Ascending aorta (tissue), 2 donors: ENCODE measurements at places on chromosomes 3 and 15.
A peak's percentile ranks its signal among the peaks of the same experiment; 100 is the strongest.

DNA sequence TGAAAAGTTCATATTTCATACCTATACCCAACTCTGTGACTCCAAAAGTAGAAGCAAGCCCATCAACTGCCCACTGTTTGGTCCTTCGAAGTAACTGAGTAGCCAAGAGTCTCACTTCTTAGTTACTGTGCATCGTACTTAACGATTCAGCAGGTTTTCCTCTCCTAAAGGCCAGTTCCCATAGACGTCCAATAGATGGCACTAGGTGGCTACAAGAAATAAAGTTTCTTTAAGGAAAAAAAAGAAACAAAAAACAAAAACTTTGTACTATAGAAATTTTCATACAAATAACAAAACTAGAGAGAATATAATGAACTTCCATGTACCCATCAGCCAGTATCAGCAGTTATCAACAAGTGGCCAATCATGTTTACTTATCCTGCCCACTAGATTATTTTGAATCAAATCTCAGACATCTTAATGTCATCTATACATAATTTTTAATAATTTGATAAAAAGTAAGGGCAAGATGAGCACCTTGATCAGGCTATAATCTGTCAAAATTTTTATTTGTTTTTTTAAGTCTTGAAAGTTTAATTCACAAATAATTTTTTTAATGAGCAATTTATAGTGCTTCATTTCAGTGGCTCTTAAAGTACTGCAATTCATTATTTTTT is 63.8 kb upstream of the ACP3 start:
- no peak for DNase-seq

DNA sequence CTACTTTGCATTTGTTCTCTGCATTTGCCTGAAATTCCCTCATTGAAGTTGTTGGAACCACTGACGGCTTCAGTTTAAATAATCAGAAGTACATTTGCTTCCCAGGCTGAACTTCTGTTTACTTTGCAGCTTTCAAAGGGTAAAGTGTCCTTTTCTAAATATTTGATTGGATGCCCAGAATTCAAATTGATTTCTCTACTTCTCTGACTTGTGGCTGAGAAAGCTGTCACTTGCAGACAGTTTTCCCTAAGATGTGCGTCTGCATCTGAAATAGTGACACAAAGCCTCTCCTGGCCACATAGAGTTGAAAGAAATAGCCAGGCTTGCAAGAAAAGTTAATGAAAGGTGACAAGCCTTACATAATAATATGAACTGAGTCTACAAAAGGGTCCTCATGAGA is 299.6 kb downstream of the THSD4 start:
- DNase-seq, result no peak

DNA sequence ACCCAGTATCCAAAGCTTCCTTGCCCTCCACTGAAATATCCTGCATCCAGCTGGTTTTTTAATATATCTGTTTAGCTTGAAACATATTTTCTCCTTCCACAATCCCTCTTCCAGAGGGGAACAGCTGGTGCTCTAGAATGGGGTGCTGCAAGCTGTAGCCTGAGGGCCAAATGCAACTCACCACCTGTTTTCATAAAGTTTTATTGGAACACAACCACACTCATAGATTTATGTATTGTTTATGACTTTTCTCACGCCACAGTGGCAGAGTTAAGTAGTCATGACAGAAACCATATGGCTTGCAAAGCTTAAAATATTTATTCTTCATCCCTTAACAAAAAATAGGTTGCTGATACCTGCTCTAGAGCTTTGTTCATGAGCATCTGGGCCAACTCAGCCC is 298.7 kb downstream of the CLSTN2 start:
- DNase-seq, result no peak

- DNase-seq, result no peak
Observed at GRCh38 chr3:100396967-100397366, 3.9 kb downstream of the TOMM70 start.

GRCh38 chr3:156174229-156174847 is 54.0 kb downstream of the KCNAB1 start:
- no peak for DNase-seq

GRCh38 chr3:129560911-129561594 is 18.1 kb downstream of the H1-8 start:
- DNase-seq, result peak; percentile 93

DNA sequence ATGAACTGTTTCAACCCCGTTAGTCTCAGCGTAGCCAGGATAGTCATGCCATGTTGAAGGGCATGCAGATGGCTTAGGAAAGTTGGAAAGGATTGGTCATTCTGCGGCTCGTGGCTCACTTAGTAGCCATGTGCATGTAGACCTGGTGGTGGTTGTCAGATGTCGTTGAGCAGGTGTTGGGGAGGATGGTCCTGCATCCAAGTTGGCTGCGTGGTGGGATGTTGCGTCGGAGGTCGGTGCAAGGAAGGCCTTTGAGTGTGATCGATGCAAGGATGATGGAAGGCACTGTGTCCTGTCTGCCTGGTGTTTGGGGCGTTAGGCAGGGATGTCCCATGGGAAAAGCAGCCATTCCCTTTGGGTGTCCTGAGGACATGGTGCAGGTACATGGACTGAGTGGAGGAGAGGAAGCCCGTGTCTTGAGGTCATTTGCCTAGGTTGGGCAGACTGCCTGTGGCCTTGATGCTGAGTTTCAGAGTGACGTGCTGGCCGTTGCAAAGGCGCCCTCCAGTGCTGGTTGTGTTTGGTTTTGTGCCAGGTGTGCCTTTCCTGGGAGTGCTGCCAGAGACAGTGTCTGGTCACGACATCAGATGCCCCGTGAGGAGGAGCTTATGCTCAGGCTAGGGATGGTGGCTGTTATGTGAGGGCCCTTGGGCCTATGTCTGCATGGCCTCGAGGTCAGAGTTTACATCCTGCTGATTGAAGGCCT is 103.4 kb downstream of the SNRPN start:
- peak; percentile 41 for DNase-seq

DNA sequence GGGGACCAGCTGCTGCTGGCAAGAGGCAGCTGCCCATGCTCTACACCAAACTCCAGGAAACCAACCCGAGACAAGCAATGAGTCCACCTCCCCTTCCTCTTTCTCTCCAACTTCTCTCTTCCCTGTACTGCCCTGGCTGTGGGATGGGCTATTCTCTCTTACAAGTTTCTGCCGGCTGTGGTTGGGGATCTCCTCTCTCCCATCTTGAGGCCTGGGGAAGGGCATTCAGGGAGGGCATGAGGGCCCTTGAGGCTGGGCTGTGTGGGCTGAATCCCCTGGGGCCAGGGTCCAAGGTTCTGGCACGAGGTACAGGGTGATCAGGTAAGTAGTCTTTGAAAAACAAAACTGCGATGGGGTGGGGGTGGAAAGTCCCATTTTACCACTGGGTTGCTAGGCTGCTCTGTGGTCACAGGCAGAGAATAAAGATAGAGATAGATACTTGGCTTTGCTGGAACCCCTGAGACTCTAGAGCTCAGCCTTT is 32.3 kb upstream of the CTSH start:
- no peak for DNase-seq

DNA sequence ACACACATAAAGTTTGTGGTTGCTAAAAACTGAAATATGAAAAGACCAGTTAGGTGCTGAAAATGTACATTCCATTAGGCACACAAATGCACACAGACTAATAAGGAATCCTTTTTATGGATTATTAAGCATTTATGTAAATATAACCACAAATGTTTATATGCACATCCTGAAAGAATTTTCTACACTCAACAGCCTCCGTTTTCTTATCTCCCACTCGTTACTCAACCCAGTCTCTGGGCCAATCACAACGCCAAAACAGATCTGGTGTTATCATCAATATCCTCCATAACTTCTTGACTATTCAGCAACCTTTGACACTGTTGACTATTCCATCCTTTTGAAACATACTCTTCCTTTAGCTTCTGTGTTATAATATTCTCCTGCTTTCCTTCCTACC is 136.4 kb downstream of the ATP8B4 start:
- DNase-seq, result no peak

DNA sequence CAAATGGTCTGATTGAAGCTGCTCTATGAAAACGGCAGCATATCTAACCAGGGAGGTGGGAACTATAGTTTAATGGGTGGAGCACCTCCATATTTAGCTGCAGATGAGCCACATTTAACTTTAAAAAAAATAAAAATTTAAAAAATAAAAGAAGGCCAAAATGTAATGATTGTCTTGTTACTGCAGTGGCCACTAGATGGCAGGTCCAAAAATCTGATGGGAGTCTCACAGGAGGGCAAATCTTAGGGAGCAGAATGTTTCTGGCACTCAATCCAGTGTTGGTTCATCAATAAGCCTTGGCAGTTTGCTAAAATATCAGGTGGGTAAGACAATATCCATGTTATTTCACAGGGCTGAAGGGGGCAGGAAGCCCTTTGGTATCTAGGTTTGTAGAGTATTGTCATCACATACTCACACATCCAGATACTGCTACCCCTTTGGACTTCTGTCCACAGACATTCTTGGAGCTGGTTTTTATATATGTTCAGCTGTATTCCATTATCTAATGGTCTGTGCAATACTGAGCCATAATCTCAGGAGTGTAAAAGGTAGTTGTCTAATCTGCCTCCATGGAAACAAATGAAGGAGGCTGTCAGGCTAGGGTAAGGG is 233.3 kb downstream of the TIGIT start:
- no peak for DNase-seq

- DNase-seq, result no peak
Observed at GRCh38 chr3:29140666-29141065, 140.2 kb upstream of the RBMS3 start.

DNA sequence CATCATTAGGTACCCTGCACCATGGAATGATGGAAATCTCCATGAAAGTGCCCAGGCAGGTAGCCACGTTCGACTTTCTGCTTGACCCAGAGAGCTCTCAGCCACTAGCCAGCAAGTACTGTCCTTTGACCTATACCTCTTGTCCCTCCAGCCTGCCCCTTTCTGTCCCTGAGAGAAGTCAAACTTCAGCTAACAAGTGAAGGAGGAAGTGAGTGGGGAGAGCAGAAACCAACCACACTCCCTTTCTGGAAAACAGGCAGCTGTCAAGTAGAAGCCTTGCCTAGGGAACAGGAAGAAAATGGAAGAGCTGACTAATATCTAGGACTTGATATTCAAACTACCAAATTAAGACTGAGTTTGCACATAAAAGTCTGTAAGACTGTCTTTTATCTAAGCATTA is 30.3 kb upstream of the FSTL1 start:
- no peak for DNase-seq

GRCh38 chr15:88932271-88932874 is 19.2 kb upstream of the MFGE8 start:
- DNase-seq, result no peak

DNA sequence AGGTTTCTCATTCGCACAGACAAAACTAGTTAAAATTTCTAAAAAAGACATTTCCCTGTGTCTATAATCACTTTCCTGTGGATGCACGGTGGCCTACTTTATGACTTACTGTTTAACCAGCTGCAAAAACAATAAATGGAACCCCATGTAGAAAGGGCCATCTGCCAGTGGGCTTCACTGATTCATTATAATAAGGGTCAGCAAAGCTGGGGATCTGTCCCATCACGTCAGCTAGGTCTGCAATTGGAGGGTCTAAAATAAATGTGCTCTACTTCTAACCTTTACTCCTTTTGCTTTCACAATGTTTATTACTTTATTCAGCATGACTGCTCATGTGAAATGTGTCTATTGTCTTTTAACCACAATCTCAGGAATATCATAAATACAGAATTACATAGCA is 43.1 kb upstream of the NMD3 start:
- no peak for DNase-seq

- no peak for DNase-seq
Observed at GRCh38 chr3:125646581-125646980, 51.3 kb upstream of the OSBPL11 start.

DNA sequence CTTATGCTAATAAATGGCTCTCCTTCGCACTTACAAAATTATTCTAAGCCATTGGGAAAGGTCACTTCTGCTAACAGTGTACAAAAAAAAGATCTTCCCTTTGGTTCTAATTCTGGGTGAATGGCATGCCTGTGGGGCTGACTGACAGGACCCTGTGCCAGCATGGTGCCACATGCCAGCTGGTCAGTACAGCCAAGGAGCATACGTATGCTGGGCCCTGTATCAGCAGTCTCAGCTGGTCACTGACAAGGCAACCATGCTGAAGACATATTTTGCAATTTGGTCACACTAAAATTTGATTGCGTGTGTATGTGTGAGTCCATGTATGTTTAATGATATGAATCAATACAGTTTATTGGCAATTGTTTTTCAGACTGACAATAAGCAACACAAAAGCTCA is 246.1 kb downstream of the TBL1XR1 start:
- peak; percentile 24 for DNase-seq

- DNase-seq, result no peak
Observed at GRCh38 chr3:150414258-150414657, 6.2 kb downstream of the TSC22D2 start.

DNA sequence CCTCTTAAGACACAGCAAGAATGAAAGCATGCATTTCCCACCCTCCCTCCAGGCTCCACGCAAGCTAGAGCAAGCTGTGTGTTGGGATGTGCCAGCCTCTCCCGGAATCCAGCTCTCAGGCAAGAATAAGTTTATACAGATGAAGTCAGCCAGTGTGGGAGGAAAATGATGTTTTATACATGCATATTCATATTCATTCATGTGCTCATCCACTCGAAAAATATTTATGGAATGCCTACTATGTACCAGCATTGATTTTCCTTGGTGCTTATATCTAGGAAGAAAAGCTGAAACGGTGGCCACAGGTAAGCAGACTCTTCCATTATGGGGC is 62.7 kb downstream of the KLHL6 start:
- no peak for DNase-seq

DNA sequence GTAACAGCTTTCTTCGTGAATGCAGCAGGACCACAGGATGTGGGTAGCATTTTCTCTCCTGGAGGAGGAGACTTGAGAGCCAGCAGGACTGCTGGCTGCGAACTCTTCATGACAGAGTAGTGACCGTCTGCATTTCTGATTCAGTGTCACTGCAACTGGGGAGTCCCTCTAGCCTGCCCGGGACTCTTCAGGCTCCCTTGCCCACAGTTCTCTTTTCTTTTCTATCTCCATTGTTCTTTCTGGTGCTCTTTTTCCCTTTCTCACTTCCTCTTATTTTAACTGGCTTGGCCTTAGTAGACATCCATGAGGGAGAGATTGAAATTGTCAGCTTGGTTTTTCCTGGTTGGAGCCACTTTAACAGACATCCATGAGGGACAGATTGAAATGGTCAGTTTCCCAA is 49.9 kb upstream of the P2RY1 start:
- DNase-seq, result no peak

DNA sequence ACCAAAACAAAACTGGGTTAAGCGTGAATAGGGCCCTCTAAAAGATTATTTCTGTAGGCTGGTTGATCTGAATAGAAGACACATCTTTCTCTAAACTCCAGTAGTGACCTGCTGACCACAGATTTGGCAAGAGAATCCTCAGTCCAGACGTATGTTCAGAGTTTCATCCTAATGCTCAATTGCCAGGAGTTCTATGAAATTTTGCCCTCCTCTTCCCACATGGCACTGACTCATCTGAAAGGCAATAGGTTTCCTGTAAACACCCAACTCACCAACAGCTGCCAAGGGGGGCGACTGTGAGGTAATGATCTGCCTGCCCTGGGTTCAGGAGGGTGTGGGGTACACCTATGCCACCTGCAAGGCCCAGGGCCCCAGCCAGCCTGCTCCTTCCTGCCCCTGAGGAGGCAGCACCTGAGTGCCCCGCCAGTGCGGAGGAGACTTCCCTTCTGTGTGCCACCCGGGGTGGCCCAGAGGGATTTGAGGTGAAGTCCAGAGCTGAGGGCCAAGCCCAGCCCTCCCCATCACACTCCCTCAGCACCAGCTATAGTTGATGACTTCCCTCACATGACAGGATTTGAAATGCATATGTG is 8.4 kb upstream of the PLA2G4D start:
- no peak for DNase-seq

GRCh38 chr3:181457190-181457589 is 254.5 kb upstream of the SOX2 start:
- DNase-seq, result no peak

GRCh38 chr3:111691293-111691909 is 96.3 kb upstream of the ZBED2 start:
- DNase-seq, result no peak

- DNase-seq, result no peak
Observed at GRCh38 chr3:3600665-3601340, 198.4 kb upstream of the LRRN1 start.
